ENCODE measurements at places on chromosomes 7 and 10.
A peak's percentile ranks its signal among the peaks of the same experiment; 100 is the strongest.

DNA sequence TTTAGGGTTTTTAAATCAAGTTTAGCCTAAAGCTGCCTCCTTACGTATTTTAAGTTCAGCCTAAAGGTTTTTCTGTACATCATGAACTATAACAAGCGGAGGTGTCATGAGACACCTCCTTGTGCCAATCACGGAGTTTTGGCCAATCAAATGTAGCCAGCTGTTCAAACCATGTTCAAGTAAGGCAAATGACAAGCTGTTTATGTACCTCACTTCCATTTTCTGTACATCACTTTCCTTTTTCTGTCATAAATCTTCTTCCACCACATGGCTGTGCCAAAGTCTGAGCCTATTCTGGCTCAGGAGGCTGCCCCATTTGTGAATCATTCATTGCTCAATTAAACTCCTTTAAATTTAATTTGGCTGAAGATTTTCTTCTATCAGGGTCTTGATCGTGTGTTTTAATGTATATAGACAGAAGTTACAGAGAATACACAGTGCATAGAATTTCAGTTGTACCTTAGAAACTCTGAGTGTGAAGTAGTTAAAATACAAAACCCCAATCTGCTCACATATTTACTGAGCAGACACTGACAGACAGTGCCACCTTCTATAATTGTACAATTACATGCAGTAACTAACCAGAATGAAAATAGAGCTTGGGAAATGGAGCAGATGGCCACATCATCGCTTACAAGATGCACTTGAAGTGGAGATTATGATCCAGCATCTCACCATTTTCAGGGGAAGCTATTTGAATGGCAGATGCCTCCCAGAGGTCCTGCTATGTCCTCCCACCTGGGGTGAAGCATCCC lies 76.9 kb upstream of the LANCL2 start:
- DNase-seq: no peak

DNA sequence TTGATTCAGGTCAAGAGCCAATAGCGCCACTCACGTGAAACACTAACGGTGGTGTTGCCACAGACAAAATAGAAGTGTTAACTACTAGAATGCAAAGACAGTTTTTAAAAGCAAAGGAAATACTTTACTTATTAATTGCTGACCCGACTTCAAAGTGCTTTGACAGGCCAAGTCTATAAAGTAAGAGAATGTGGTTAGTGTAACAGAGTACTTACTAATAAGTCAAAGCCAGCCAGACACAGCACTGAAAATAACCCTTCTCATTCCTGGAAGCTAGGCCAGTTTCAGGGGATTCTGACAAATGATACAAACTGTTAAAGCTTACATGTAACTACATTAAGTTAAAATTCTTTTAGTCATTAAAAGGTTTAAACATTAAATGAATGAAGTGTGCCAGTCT lies 50.3 kb downstream of the ENO4 start:
- DNase-seq: no peak

DNA sequence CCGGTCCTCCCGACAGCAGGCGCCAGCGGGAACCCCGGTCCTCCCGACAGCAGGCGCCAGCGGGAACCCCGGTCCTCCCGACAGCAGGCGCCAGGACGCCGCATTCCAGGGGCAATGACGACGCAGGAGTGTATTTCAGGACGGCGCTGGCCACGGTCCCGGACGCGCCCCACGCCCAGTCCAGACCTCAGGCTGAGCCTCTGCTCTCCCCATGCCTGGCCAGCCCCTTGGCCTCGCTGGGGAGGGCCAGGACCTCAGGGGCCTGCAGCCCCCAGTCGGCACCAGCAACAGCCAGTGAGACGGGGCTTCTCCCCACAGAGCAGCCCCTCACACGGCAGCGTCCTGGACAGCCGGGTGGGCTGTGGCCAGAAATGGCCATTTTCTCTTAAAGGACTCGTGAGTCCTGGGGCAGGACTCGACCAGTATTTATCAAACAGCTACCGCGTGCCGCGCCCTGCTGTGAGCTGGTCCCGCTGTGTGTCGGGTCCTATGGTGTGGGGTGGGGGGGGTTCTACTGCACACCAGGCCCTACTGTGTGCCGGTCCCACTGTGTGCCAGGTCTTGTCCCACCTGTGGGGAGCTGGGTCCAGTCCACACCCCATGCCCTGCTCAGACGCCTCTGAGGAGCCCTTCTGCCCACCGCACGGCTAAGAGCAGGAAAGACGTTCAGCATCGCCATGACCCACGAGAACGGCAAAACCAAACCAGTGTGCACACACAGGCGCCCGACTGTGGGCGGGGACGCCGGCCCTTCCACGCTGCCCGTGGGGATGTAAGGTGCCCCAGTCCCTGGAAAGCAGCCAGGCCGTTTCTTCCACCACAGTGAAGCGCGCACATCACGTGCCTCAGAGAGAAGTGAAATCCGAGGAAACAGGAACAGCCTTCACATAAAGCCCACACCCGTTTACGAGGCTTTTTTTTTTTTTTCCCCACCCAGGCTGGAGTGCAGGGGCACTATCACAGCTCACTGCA lies 33.3 kb downstream of the GET4 start:
- no peak for DNase-seq

GRCh38 chr7:28608731-28609130 lies 196.4 kb downstream of the CREB5 start:
- DNase-seq: no peak

GRCh38 chr10:24503461-24504320 lies 220.0 kb downstream of the ARHGAP21 start:
- no peak for DNase-seq

GRCh38 chr10:107834706-107835105 lies 670.2 kb upstream of the SORCS1 start:
- DNase-seq: no peak

GRCh38 chr7:148700661-148701064 lies 2.0 kb downstream of the CUL1 start:
- DNase-seq: peak; percentile 33

- no peak for DNase-seq
These were observed 19.5 kb downstream of the GLI3 start for GRCh38 chr7:42217548-42217947.

- no peak for DNase-seq
These were observed 38.3 kb upstream of the PARD3 start for GRCh38 chr10:34853357-34853756.

DNA sequence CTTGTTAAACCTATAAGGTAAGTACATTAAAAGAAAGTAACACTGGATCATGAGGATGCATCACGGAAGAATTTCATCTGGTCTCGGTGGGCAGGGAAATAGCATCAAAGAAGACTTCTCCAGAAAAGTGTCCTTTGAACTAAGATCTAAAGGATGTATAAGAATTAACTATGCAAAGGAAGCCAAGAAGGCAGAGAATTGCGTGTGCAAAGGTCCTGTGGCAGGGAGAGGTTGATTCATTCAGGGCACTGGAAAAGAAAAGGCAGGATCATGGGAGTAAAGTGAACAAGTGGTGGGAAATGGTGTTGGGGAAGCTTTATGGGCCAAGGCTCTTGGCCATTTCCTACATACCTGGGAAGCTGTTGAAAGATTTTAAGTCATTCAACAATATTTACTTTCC lies 288.3 kb downstream of the SFMBT2 start:
- no peak for DNase-seq

DNA sequence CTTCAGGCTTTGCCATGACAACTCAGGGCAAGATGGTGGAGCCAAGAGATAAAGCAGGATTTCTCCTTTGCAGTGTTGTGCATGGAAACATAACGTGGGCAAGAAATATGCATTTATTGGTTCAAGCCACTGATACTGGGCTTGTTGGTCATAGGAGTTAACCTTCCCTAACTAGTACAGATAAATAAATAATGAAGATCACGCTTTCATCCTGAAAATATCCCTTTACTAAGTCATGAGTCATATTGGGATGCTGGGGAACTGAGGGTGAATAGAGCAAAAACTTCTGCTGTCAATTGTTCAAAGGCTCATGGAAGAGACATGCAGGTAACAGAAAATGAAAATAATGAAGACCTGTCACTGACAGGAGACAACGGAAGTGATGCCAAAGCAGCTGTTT lies 55.5 kb downstream of the TES start:
- DNase-seq: no peak

DNA sequence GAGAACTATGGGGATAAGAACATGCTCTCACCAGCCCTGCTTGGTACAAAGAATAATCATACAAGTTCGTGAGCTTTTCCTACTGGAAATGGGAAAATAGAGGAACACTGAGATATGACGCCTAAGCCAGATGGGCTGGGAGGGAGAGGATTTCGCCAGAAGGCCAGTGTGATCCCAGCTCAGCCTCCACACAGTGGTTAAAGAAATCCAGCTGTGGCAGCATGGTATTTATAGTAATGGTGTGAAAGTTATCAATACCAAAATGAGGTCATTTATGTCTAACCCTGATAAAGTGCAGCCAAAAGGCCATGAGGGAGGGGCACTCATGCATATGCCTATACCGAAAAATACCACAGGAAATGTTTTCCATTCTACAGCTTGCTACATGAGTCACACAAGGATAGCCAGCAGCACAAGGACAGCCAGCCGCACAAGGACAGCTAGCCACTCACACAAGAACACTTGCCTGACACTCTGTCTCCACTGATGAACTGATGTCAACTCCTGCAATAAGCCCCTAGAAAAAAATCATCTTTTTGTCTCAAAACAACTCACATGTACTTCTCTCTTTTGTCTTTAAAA lies 49.4 kb downstream of the FRMPD2 start:
- DNase-seq: no peak

DNA sequence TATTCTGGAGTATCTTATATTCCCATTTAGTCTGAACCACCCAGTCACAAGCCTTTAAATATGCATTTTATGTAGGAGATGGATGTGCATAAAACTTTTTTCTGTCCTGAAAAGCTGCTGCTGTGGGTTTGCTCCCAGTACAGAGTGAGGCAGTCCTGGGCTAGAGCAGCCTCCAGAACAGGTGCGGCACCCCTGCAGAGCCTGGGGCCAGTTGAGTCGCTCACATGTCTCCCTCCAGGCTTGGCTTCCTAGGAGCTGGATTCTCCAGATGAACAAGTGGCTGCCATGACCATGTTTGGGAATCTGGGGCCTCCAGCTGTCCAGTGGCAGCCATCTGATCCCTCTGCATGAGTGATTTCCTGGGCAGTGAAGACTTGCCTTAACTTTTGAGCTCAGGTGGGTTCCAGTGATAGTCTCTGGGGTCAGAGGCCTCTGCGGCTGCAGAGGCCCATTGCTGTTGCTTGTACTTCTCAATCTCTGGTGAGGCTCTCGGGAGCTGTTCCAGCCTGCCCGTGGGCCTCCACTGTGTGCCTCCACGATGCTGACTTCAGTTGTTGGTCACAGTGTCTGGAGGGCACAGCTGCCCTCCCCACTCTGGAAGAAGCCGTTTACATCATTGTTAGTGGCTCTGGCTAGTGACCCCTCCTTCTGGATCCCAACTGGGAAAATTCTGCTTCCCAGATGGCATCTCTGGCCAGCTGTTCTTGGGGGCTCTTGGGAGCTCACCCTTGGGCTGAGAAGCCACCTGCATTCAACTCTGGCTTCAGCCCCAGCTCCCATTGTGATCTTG lies 120.4 kb downstream of the EMX2 start:
- no peak for DNase-seq

DNA sequence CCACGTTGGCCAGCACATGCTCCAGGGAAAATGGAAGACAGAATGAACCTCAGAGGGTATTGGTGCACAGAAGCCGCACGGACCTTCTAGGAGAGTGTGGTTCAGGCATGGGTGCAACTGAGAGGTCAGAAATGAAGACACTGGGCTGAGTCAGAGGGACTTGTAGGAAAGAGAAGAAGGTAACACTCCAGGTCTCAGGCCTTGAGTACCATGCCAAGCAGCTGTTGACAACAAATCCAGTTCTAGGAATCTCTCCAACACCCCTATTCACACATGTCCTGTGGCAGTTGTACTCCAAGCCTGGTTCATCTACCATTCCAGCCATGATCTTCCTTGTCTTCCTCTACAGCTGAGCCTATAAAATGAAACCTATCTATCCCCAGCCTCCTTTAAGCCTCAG lies 251.6 kb downstream of the USP6NL start:
- no peak for DNase-seq

DNA sequence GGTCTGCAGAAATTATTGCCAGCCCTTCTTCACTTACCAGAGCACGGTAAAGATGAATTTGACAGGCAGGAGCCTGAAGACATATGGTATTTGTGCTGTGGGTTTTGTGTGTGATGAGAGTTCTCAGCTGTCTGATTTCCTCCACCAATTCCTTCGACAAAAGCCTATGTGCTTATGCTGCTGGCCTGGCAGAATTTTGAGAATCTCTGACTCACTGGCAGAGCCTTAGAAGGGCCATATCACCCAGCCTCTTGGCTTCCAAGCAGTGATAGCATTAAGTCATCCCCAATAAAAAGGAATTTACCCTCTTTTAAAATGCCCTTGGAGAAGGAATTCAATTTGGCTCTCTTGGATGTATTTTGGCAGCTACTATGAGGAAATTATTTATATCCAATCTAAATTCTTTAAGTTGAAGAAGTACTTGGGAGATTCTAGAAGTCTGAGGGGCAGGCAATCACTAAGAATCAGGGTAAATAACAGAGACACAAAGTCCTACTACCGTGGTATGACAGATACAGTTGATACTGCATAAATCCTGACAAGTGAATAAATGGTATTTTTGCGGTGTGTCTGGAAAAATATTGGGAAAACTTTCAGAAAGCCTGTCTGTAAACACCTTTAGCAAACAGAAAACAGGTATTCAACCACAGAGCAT lies 68.6 kb upstream of the EFCAB10 start:
- no peak for DNase-seq

- no peak for DNase-seq
These were observed 1.1 kb upstream of the ATOH7 start for GRCh38 chr10:68233046-68233445.

GRCh38 chr7:55127622-55128081 lies 108.8 kb downstream of the EGFR start:
- no peak for DNase-seq

DNA sequence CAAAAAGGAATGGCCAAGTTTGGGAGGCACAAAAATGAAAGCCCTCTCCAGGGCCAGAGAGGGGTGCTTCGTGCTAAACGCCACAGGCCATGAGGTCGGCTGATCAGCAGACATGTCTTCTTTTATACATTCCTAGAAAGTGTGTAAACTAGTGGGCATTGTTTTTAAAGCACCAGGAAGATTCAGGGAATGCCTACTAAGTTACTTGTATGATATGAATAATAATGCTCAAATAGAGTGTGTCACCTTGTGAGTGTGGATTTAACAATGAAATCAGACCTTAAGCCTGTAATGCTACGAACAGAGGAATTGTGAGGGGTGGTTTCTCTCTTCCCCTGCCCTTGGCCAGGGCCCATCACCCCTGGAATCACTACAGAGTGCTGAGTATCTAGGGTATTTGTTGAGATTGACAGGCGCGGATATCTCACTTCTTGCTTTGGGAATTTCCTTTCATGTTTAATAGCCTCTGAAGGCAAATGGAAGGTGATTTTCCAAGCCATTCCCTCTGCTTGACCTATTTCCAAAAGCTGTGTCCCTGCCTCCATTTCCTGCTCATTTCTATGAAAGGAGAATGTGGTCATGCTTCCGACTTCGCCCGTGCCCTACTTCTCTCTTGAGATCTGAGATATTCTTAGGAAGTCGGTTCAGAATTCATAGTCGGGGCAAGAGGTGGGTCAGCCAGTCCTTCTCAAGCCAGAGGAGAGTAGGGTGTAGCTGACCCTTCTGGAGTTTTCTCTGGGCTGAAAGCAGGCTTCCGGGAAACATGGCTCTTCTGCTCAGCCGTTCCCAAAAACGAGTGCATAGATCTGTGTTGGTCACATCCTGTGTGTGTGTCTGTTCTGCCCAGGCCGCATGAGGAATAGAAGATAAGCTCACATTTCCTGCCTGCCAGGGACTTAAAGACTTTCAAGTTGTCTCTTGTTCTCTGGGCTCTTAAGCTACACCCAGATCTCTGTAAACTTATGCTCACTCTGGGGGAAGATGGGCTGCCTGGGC lies 167.8 kb upstream of the ITGB1 start:
- peak; percentile 42 for DNase-seq
